Head of caudate nucleus (tissue), 42 donors: ENCODE measurements at places on chromosomes 16 and 17.

GRCh38 chr17:3921502-3922319 is 5.4 kb upstream of the P2RX1 start:
- no peak for DNase-seq

DNA sequence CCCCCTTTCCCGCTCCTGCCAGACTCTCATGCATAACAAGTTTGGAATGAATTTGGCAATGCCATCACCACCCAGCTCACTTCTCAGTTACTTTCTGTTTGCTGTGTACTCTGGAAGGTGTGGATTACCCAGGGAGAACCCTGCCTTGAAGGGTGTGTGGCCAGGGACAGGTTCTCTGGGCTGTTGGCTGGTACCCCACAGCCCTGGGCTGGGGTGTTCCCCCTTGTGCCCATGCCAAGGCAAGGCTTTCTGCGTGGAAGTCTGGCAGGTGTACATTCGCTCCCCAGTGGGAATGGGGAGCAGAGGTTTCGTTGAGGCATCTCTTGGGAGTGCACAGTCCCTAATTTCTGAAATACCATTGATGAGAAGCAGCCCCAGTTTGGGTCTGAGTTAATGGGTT is 187.7 kb downstream of the CCDC182 start:
- no peak for DNase-seq

DNA sequence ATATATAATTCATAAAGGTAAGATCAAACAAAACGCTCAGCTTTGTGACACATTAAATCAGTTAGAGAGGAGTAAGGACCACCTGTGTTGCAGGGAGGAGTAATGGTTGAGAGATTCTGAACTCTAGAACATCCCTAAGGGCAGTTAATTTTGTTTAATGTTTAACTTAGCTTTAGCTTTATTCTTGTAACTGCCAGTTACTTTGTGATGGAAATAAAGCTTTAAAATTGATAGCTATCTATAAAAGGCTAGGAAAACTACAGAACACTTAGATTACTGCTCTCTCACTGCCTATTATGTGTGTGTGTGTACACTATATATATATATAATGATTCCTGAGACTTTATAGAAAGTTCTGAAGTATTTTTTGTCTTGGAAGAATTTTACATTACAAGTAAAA is 37.8 kb downstream of the PTRH2 start:
- no peak for DNase-seq

GRCh38 chr17:35022536-35023063 is 40.9 kb downstream of the RFFL start:
- DNase-seq = peak; percentile 95

GRCh38 chr16:16909126-16909525 is 530.2 kb downstream of the NPIPA7 start:
- DNase-seq = no peak

- DNase-seq = no peak
Observed at GRCh38 chr17:3040882-3041281, 22.5 kb downstream of the OR1D5 start.

- DNase-seq = no peak
Observed at GRCh38 chr16:45454-45853, 8.0 kb downstream of the POLR3K start.

DNA sequence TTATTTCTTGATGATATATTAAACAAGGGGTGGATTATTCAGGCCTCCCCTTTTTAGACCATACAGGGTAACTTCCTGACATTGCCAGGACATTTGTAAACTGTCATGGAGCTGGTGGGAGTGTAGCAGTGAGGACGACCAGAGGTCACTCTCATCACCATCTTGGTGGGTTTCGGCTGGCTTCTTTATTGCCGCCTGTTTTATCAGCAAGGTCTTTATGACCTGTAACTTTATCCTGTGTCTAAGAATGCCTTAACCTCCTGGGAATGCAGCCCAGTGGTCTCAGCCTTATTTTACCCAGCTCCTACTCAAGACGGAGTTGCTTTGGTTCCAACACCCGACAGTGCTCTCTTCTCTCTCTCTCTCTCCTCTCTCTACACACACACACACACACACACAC is 221.9 kb downstream of the C16orf95 start:
- no peak for DNase-seq

DNA sequence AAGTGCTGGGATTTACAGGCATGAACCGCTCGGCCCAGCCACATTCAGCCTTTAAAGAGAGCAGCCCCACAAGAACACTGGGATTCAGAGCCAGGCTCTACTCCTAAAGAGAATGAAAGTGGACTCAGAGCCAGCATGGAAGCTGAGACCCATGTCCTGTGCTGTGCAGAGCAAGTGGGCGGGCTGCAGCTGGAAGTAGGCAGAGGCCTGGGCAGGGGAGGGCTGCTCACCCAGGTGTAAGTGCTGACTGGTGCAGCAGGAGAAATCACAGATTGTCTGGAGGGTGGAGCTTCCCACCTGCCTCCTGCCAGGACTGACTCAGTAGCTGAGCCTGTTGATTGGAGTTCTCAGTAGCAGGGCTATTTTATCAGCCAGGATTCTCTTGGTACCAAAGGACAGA is 178.7 kb downstream of the KATNIP start:
- DNase-seq = no peak

DNA sequence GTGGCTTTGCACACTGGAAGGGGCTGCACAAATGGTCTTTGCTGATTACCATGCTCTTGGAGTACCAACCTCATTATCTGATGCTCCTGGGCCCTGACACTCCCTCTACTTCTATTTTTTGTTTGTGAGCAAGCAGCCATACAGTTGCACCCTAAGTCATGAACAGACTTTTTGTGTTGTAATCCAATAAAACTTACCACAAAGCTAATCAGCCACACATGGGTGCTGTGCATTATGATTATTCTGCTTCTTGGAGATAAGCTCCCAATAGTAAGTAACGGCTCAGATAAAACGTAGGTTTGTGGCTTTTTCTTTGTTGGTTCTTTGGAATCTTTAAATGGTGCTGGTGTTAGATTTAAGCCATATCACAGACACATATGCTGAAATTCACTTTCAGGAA is 76.2 kb downstream of the CCT6B start:
- no peak for DNase-seq

DNA sequence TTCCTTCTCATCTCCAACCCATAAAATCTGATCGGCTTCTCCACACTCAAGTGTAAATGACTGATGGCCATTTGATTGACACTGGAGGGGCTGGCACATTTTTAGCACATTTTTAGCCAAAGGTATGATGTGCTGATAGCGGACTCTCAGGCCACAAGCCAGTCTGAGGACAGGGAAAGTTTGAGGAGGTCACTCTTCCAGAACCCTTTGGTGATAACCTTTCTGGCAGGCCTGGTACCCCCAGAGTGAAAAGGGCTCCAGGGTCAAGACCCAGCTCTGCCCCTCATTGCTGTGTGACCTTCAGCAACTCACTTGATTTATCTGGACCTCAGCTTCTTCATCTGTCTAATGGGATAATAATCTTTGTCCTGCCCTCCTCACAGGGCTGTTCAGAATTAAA is 1.7 kb upstream of the NLRC5 start:
- DNase-seq = no peak

- no peak for DNase-seq
Observed at GRCh38 chr17:56909742-56910508, 3.9 kb downstream of the TRIM25 start.

- no peak for DNase-seq
Observed at GRCh38 chr16:53081032-53081424, 26.2 kb downstream of the CHD9 start.

- DNase-seq = no peak
Observed at GRCh38 chr16:3179651-3180050, 8.4 kb upstream of the OR1F1 start.

DNA sequence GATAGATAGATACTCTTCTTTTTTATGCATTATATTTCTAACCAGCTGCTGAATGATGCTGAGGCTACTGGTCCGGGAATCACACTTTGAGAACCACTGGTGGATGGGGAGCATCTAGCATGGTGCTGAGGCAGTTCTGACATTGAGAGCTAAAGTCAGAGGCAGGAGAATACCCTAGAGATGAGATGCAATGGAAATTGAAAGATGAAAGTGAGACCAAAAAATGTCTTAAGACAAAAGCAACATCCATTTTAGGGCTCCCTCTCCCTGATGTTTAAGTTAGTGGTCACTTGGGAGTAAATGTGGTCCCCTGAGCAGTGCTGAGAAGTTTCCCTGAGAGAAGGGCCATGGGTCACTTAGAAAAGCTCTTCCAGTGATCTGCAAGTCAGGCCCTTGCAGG is 6.8 kb downstream of the PCTP start:
- DNase-seq = no peak

GRCh38 chr17:50903604-50904517 is 37.7 kb upstream of the TOB1 start:
- no peak for DNase-seq

- no peak for DNase-seq
Observed at GRCh38 chr17:3909257-3909656, 7.0 kb downstream of the P2RX1 start.

- no peak for DNase-seq
Observed at GRCh38 chr17:4897198-4897687, 2.1 kb upstream of the C17orf107 start.

- no peak for DNase-seq
Observed at GRCh38 chr16:4839942-4840341, 7.1 kb downstream of the GLYR1 start.

DNA sequence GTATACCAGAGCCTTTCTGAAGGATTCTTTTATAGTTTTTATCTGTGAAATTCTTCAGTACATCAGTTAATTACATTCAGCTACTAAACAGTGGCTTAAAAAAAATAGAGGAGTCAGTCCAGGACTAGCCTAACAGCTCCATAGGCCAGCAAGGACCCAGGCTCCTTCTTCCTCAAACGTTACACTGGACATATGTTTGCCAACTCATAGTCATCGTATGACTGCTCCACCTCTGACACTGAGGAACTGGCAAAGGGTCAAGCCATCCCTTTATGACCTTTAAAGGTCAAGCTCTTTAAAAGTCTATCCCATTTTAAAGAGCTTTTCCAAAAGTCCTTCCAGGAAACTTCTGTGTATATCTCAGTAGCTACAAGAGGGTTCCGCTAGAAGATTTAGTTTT is 36.6 kb downstream of the PHLPP2 start:
- DNase-seq = no peak

DNA sequence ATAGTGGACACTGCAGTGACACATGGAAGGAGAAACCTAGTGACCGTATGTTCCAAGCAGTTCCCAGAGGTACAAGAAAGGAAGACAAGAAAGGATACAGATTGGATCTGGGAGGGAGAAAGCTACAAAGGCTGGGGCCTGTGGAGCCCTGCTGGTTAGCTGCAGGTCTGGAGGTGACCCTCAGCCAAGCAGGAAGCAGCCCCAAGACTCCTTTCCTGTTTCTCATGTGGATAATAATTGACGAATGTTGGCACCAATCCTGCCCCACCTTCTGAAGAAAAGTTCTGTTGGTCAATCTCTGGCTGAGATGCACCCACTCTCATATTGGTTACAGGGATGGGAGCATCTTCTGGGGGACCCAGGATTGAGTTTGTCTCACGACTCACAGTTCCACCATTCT is 99.8 kb downstream of the SHISA6 start:
- DNase-seq = no peak

DNA sequence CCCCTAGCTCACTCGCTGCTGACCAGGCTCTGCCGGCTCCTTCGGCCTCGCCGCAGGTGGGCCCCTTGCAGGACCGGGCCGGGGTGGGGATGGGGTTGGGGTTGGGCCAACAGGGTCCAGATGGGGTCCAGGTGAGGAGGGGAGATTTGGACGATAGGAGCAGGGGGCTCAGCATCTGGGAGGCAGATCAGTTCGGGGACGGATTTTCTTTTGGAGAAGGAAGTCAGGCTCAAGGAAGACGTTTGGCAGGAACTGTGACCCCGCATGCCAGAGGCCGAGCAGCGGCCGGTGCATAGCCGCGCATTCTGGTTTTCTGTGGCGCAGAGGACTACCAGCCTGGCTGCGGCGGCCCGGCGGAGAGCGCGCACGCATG is 845 bp upstream of the ALDOA start:
- DNase-seq = no peak

- no peak for DNase-seq
Observed at GRCh38 chr17:4535667-4536258, 19.4 kb downstream of the MYBBP1A start.

GRCh38 chr17:49269356-49269755 is 38.8 kb upstream of the PHOSPHO1 start:
- DNase-seq = no peak

DNA sequence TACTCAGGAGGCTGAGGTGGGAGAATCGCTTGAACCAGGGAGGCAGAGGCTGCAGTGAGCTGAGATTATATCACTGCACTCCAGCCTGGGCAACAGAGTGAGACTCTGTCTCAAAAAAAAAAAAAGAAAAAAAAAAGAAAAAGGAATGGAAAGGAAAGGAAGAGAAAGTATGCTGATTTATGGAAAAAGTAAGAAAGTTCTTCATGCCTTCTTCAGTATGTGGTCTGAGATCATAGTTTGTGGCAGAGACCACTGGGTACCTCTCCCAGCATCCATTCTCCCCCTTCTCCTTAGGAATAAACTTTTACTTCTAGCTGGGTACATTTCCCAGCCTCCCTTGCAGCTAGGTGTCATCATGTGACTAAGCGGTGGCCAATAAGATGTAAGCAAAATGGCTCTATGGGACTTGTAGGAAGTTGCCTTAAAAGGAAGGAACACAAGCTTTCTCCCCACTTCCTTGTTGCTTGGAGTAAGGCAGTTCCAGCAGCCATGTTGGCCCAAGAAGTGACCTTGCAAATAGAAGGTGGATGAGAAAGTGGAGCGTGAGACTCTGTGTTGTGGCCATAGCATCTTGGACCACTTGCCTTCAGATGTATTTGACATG is 26.1 kb upstream of the XPO6 start:
- DNase-seq = no peak

DNA sequence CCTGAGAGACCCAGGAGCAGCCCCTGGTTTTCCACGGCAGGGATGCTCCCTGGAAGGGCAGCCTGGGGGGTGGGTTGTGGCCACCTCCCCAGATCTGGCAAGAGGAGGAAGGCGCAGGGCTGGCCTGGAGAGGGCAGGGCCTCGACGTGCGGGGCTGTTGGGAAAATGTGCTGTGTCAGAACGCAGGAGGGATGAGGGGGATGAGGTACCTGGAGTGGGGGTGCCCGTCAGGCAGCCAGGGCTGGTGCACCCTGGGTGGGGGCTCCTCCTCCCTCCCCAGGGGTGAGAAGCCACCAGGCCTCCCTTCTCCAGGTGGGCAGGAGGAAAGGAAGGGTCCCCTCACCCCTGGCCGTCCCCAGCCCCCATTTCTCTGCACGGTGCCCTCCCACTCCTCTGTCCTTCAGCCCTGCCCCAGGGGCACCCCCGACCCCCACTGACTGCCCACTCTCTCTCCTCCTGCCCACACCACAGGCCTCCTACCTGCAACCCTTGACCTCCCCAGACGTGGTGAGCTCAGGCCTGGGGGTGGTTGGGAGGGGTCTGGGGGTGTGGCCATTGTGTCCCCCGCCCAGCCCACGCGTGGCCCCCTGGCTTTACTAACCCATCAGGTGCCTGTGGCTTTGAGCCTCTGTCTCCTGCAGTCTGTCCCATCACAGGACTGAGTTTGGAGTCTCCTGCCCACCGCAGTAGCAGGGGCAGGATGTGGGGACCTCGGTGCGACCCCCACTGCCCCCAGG is 39.6 kb downstream of the BAHCC1 start:
- DNase-seq = no peak

GRCh38 chr17:80345841-80346497 is 69.0 kb upstream of the ENDOV start:
- no peak for DNase-seq
